ENCODE measurements at places on chromosomes 7 and 10. TPM values are rescaled to one million over a fixed set of nuclear protein-coding genes. Genes with fewer than 3 reads are reported as not detected.
A peak's percentile ranks its signal among the peaks of the same experiment; 100 is the strongest.

DNA sequence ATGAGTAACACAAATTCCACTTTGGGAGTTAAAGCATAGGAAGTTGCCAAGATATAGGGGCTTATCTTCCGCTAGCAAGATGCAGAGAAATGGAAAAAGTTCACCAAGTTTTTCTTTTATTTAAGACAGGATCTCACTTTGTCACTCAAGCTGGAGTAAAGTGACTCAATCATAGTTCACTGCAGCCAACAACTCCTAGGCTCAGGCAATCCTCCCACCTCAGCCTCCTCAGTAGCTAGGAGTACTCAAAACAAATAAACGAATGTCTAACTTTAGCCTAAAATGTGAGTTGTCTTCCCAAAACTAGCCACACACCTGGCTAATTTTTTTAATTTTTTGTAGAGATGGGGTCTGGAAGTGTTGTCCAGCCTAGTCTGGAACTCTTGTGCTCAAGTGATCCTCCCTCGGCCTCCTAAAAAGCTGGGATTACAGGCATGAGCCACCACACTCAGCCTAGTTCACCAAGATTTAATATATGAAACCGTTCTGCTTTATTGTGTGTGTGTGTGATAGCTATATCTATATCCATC lies 9.9 kb downstream of the VIM start:
- H3K36me3 ChIP-seq, result peaks cover 64% of the 10 kb centered on the region
- H3K4me1 ChIP-seq, result peaks cover 19% of the 10 kb centered on the region
- no peak for DNase-seq
- no peak overlapping the region for H3K27ac ChIP-seq
- no peak overlapping the region for H3K4me3 ChIP-seq

Gene FAM180A
- total RNA-seq, result not detected

Gene STEAP1
- 3.1 TPM for total RNA-seq

- no peaks in the 10 kb centered on the region for H3K27me3 ChIP-seq
- H3K27ac ChIP-seq, result no peak overlapping the region
- no peak overlapping the region for H3K4me3 ChIP-seq
- H3K36me3 ChIP-seq, result no peaks in the 10 kb centered on the region
- H3K4me1 ChIP-seq, result peaks cover 4% of the 10 kb centered on the region
- no peak for DNase-seq
Observed at GRCh38 chr10:15387021-15387420, 15.9 kb upstream of the FAM171A1 start.

DNA sequence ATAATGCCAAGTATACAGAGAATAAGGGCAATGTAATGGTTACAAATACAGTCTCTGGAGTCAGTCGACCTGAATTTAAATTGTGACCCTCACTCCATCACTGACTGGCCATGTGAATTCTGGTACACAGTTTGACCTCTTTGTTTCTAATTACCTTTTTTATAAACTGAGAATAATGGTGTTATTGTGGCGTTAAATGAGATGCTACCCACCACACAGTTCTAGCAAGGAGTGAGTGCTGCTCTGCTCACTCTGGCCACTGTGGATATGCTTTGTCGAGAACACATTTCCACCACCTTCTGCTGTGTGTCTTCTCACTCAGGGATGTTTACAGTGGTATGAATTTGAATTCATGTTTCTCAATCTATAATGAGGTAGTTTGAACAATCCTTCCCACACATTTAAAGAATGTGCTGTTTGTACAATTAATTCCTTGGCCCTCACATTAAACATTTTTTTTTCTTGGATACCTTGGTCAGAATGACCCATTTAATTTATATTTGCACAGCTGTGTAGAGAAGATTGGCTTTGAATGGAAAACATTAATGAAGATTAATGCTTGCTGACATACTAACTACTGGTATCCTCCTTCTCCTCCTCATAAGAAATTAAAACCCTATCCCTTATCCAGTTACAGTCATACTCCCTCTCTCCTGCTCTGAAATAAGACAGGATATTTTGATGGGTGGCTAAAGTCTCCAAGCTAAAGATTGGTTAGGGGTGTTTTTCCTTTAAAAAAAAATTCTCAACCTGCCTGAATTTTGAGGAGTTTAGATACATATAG lies 42.4 kb downstream of the PLCE1 start:
- H3K27me3 ChIP-seq, result no peaks in the 10 kb centered on the region
- no peak overlapping the region for H3K4me3 ChIP-seq
- no peaks in the 10 kb centered on the region for H3K4me1 ChIP-seq
- no peak for DNase-seq
- H3K27ac ChIP-seq, result no peak overlapping the region

GRCh38 chr7:40015790-40016296 lies 65.8 kb downstream of the CDK13 start:
- peak; percentile 12 for DNase-seq
- H3K4me1 ChIP-seq, result peaks cover 26% of the 10 kb centered on the region
- no peak overlapping the region for H3K27ac ChIP-seq
- H3K36me3 ChIP-seq, result peaks cover 21% of the 10 kb centered on the region
- H3K4me3 ChIP-seq, result no peak overlapping the region

Gene SEMA4G
- not detected for total RNA-seq

Gene DYNC1I1
- not detected for total RNA-seq

Gene CNTNAP2
- total RNA-seq, result 1.0 TPM

Gene PDE1C
- 0.14 TPM for total RNA-seq

Gene STRA8
- not detected for total RNA-seq

GRCh38 chr10:8520382-8520781 lies 465.9 kb downstream of the GATA3 start:
- no peak for DNase-seq
- H3K27me3 ChIP-seq, result no peaks in the 10 kb centered on the region
- H3K36me3 ChIP-seq, result no peaks in the 10 kb centered on the region
- H3K27ac ChIP-seq, result no peak overlapping the region

DNA sequence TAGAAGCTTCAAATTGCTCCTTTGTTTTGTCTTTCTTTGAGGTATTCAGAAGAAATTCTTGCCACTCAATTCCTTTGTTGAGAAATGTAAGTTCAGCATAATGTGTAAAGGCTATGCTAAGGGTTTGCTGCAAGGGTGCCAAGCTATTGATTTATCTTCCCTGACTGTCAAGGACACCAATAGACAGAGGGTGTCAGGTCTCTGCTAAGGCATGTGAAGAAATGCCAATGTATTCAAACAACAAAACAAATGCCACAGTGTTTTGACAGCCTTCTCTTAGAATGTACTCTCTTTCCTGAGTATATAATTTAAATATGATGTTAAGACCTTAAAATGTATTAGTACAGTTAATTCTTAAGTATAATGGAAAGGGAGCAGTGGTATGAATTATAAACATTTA lies 62.4 kb downstream of the LRGUK start:
- no peaks in the 10 kb centered on the region for H3K27me3 ChIP-seq
- H3K27ac ChIP-seq, result no peak overlapping the region
- peaks cover 6% of the 10 kb centered on the region for H3K36me3 ChIP-seq
- no peak overlapping the region for H3K4me3 ChIP-seq
- peaks cover 6% of the 10 kb centered on the region for H3K4me1 ChIP-seq
- no peak for DNase-seq

- DNase-seq, result no peak
- H3K4me1 ChIP-seq, result peaks cover 28% of the 10 kb centered on the region
- no peak overlapping the region for H3K27ac ChIP-seq
- no peaks in the 10 kb centered on the region for H3K27me3 ChIP-seq
Observed at GRCh38 chr7:30140456-30140855, 5.7 kb downstream of the MTURN start.

GRCh38 chr7:43244784-43245183 lies 132.3 kb downstream of the HECW1 start:
- no peaks in the 10 kb centered on the region for H3K36me3 ChIP-seq
- no peak for DNase-seq
- no peaks in the 10 kb centered on the region for H3K4me1 ChIP-seq
- peaks cover 20% of the 10 kb centered on the region for H3K27me3 ChIP-seq

DNA sequence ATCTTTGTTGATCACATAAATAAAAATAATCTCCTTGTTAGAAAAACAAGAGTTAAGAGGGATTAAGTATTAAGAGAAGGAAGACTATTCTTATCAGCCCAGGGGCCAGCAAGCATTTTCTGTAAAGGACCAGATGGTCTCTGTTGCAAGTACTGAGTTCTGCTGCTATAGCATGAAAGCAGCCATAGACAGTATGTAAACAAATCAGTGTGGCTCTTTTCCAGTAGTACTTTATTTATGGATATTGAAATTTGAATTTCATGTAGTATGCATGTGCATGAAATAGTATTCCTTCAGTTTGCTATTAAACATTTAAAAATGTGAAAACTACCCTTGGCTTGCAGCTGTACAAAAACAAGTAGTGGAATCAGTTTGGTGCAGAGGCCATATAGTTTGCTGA lies 81.7 kb downstream of the STK31 start:
- H3K27ac ChIP-seq, result no peak overlapping the region
- no peaks in the 10 kb centered on the region for H3K4me1 ChIP-seq
- no peak for DNase-seq
- no peak overlapping the region for H3K4me3 ChIP-seq
- no peaks in the 10 kb centered on the region for H3K27me3 ChIP-seq
- peaks cover 5% of the 10 kb centered on the region for H3K36me3 ChIP-seq

- H3K4me3 ChIP-seq, result no peak overlapping the region
- H3K27ac ChIP-seq, result no peak overlapping the region
- DNase-seq, result no peak
- H3K27me3 ChIP-seq, result no peaks in the 10 kb centered on the region
Observed at GRCh38 chr7:132977234-132977633, 104.7 kb downstream of the CHCHD3 start.

Gene XRCC2
- total RNA-seq, result 5.2 TPM

Gene ABCA13
- 0.20 TPM for total RNA-seq

Gene DNAH11
- total RNA-seq, result 0.91 TPM

- DNase-seq, result no peak
- no peak overlapping the region for H3K4me3 ChIP-seq
- H3K4me1 ChIP-seq, result no peaks in the 10 kb centered on the region
- H3K27ac ChIP-seq, result no peak overlapping the region
- H3K36me3 ChIP-seq, result no peaks in the 10 kb centered on the region
- H3K27me3 ChIP-seq, result peaks cover 92% of the 10 kb centered on the region
Observed at GRCh38 chr7:120865191-120865981, 7.4 kb upstream of the TSPAN12 start.

DNA sequence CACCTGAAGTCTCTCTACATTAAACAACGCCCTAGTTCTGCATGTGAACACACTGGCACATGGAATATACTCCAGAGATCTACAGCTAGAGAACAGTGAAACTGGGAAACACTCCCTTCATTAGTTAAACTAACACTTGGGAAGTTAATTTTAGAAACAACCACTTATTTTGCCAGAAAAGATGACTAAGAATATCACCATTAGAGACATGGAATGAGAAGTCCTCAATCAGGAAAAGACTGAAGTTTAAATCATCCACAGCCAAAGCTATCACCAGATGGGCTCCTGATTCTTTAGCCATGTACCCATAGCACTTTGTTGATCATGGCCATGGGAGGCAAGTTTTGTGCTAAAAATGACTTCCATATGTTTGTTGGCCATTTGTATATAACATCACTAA lies 719.5 kb downstream of the KCNMA1 start:
- no peaks in the 10 kb centered on the region for H3K36me3 ChIP-seq
- H3K27me3 ChIP-seq, result no peaks in the 10 kb centered on the region
- peaks cover 4% of the 10 kb centered on the region for H3K4me1 ChIP-seq
- H3K27ac ChIP-seq, result no peak overlapping the region
- DNase-seq, result no peak

DNA sequence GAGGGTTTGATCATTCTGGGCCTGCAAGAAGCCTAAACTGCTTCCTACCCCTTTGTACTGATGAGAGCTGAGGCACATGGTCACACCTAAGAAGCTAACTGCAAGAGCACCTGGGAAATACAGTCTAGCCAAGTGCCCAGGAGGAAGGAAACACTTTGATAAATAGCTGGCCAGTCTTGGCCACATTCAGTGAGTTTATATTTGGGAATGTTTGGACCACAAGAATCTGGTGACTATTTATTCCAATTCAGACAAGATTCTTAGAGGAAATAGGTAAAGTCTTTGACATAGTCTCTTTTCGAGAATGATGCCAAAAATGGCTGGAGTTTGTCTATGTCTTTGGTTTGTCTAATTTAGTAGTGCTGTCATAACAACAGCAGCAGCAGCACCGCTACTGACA lies 213.6 kb downstream of the KIF20B start:
- no peak overlapping the region for H3K27ac ChIP-seq
- H3K27me3 ChIP-seq, result no peaks in the 10 kb centered on the region
- H3K36me3 ChIP-seq, result no peaks in the 10 kb centered on the region
- H3K4me3 ChIP-seq, result no peak overlapping the region
- no peak for DNase-seq

Gene ZNF775
- 2.0 TPM for total RNA-seq

DNA sequence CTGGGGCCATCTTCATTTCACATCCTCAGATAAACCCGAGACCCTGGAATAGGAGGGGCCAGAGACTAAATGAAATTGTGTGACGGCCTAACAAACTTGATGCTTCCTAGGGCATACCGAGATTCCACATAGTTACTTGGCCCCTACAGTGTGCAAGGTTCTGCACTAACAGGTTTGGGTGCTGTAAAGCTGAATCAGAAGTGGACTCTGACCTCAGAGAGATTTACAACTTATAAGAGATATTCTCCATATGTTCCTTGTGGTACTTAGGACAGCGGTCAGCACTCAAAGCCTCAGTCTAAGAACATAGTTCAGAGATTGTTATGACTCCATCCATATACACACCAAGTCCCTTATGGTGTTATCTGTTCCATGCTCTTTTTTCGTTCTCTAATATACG lies 55.1 kb upstream of the FHIP2A start:
- H3K27me3 ChIP-seq, result no peaks in the 10 kb centered on the region
- peaks cover 9% of the 10 kb centered on the region for H3K4me1 ChIP-seq
- peak overlapping the region; percentile 74 for H3K4me3 ChIP-seq
- DNase-seq, result no peak
- no peak overlapping the region for H3K27ac ChIP-seq

GRCh38 chr10:17645621-17646345 lies 1.8 kb downstream of the STAM start:
- DNase-seq, result peak; percentile 69
- peak overlapping the region; percentile 100 for H3K27ac ChIP-seq
- peak overlapping the region; percentile 95 for H3K4me3 ChIP-seq
- peaks cover 9% of the 10 kb centered on the region for H3K36me3 ChIP-seq
- H3K27me3 ChIP-seq, result no peaks in the 10 kb centered on the region

- no peak overlapping the region for H3K27ac ChIP-seq
- H3K4me3 ChIP-seq, result peak overlapping the region; percentile 68
- no peaks in the 10 kb centered on the region for H3K27me3 ChIP-seq
Observed at GRCh38 chr10:133355991-133356390, 1.8 kb downstream of the FUOM start.

- H3K4me1 ChIP-seq, result no peaks in the 10 kb centered on the region
- no peak overlapping the region for H3K4me3 ChIP-seq
- H3K27ac ChIP-seq, result no peak overlapping the region
- no peaks in the 10 kb centered on the region for H3K27me3 ChIP-seq
- no peak for DNase-seq
Observed at GRCh38 chr7:139603896-139604295, 80.4 kb downstream of the CLEC2L start.

Gene ARHGAP22
- 4.0 TPM for total RNA-seq
